T-helper 2 cell treated with Interferon-gamma antibody and Interleukin-4, amounts not matched to agents 5 μg/mL and 100 μg/mL, for 36 hours (primary cell): ENCODE measurements at places on chromosomes 5 and 9.

GRCh38 chr9:134814598-134815215, 65.9 kb upstream of the FCN2 start:
- no peak for DNase-seq

DNA sequence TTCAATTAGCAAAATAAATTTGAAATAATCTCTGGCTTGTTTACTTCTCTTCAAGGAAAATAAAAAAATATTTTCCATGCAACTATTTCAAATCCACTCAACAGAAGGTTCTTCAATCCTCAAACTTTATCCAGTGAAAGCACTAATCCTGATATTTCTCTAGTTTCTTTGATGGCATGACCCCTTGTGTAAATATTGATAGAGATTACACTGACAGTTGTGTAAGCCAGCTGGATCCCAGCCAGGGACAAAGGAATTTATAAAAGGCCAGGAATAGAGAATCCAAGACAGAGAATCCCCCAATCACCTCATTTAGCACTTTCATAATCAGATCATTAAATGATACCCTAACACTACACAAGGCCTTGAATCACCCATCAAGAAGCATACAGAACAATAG, 135.2 kb downstream of the GNA14 start:
- no peak for DNase-seq

DNA sequence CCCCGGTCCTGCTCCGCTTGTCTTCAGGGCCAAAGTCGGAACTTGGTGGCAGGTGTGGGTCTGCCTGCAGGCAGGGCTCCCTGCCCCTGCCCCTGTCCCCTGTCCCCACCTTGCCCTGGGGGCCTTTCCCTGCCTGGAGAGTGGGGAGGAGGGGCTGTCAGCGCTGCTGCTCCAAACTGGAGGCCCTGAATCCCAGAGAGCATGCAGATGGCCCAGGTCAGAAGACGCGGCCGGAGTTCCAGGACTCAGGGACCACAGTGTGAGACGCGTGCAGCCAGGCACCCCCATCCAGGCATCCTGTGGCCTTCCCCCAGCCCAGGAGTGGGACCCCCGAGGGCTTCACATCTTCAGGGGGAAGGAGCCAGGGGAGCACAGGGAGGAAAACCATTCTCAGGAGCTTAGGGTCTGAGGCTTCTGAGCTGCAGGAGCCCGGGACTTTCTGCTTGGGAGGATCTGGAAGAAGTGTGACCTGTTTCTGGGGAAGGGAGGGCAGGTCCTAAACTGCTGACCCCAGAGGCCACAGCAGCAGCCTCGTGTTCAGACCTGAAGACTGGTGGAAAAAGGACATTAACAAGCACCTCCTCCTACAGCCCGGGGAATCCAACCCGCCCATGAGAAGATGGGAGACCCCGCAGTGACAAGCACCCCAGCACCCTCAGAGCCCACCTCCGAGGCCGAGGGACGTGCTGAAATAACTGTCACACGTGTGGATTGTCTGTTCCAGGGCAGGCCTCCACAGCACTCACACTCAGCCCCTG, 38.0 kb downstream of the RASGEF1C start:
- DNase-seq, result no peak

DNA sequence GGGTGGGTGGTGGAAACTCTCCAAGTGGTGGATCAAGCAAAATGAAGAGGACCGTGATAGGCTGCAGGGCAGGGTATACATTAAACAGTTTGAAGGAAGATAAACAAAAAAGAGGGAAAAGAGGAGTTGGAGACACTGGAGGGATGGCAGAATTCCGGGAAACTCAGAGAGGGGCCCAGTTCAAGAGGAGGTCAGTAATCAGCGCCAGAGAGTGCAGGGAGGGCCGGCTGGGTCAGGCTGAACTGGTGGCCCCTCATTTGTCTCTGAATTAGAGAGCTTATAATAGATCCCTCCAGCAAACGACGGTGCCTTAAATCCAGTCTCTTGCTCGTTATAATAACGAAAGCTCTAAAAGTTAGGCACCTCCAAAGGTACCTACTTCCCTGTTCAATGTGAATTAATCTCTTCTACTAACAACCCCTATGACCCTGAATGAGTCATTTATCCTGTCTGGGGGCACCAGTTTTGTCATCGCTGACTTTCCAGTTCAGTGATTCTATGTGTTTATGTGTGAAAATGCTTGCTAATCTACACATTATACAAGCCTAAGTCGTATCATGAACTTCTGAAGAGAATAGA, 2.4 kb upstream of the ZSWIM6 start:
- DNase-seq, result peak; percentile 27

GRCh38 chr9:81320909-81321482, 368.4 kb downstream of the TLE1 start:
- no peak for DNase-seq

DNA sequence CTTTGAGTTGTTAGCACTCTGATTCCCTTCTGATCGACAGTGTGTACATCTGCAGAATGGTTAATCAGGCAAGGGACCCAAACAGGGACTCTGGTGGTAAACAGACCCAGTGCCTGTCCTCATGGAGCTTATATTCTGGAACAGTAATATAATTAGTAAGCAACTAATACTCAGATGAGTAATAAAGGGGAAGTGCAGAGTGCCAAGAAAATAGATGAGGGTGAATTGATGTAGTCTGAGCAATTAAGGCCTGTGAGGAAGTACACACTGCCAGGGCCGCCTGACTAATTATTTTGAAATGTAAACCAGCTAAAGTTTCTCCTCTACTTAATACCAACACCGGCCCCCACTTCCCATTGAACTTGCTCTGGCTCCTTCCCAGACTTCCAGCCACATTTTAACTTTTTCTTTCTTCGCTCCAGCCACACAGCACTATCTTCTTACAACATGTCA, 4.2 kb downstream of the DHX29 start:
- no peak for DNase-seq

DNA sequence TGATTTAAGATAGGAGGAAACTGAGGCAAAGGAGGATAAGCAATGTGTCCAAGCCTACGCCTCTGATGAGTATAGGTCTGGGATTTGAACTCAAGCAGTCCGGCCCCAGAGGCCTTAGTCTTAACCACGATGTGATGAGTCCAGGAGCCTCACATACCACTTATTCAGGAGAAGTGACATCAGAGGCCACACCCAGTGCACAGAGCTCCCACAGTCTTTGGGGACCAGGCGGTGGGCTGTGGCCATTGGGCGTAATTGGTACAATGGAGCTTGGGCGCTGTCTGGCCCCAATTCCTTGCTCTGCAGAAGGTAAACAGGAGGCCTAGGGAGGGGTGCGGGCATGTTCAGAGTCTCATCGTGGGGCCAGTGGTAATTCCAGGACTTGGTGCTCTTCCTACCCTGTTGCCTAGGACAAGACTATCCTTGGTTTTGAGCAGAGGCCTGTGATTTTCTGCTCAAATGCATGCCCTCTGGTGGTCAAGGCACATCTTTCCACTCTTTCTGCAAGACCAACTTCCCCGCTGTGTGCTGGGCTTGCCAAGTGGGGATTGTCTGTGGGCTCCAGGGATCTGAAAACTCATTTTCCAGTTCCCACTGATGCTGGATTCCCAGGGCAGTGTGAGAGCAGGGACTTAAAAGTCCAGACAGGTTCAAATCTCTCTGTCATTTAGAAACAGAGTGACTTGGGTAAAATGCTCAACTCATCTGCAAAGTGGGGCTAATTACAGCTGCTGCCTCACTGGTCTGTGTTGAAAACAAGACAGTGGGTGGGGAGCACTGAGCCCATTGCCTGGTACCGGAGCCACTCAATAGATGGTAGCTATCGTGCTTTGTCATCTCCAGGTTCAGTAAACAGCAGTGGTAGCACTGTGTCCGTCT, 15.8 kb downstream of the NDST1 start:
- DNase-seq, result no peak

DNA sequence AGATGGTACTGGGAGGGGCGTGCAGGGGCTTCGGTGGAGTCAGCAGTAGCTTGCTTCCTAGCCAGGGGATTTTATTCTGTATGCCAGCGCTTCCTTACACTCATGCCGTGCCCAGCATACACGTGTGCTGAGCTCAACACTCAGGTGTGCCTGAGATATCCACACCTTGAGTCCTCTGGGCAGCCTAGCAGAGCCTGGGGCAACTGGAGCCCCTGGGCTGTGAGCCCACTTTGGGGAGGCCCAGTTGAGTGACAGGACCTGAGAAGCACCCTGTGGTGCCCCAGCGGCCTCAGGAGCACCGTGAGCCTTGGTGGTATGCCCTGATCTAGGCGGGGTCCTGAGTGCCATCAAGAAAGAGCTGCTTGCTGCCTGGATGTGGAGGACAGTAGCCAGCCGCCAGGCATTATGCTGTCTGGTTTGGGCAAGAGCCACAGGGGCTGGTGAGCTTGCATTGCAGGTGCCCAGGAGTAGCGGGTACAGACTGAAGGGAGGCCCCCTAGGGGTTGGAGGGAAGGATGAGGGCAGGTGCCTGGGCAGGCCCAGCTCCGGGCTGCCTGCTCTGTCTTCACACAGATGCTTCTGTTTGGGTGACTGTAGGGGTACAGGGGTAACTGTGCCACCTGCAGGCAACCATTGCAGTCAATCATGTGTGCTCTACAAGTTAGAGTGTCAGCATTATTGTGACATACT, 42.9 kb downstream of the BNIP1 start:
- no peak for DNase-seq

DNA sequence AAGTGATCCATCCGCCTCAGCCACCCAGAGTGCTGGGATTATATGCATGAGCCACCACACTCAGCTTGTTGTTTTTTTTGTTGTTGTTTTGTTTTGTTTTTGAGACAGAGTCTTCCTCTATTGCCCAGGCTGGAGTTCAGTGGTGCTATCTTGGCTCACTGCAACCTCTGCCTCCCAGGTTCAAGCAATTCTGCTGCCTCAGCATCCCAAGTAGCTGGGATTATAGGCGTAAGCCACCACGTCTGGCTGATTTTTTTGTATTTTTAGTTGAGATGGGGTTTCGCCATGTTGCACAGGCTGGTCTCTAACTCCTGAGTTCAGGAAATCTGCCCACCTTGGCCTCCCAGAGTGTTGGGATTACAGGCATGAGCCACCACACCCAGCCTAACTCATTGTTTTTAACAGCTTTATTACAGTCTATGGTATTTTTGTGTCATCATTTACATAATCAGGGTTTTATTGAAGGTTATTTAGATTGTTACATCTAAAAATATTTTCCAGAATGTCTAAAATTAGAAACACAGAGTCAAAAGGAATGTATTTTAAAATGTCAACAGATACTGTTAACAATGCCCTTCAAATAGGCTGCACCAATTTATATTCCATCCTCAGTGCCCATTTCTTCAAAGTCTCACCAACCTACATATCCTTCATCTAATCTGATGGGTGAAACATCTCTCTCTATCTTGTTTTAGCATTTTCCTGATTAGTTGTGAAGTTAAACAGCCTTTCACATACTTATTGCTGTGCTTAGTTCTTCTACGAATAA, 18.6 kb downstream of the KIF3A start:
- DNase-seq, result no peak

GRCh38 chr5:17396247-17396646, 101.8 kb upstream of the TAF11L2 start:
- no peak for DNase-seq

DNA sequence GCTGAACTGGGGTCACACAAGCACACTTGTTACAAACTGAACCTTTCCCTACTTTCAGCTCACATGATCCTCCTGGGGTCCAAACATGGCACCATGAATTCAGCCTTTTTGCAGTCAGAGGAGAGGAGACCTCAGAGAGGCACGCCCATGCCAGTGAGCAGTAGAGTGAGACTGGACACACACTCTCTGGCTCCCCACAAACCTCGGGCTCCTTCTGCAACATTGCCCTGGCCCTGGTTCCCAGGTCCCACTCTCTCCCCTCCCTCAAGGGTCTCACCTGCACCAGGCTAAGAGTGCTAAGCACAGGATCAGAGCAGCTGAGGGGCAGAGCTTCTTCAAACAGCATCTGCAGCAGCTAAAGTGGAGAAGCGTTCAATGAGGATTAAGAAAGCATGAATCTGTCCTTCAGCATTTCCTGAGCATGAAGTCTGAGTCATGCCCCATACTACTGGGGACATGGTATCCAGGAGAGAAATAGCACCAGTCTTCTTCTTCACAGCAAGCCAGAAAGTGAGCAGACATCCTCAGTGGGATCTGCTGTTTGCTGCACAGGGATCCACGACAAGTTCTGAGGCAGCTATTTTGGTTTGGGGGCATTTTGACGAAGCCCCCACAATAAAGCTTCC, 27.2 kb downstream of the SLC35A4 start:
- no peak for DNase-seq

GRCh38 chr9:88161144-88161543, 22.9 kb upstream of the SPATA31C2 start:
- no peak for DNase-seq

- DNase-seq, result no peak
These were observed 3.3 kb upstream of the NINJ1 start for GRCh38 chr9:93137362-93137761.

GRCh38 chr9:135821733-135822373, 85.5 kb downstream of the CAMSAP1 start:
- no peak for DNase-seq

DNA sequence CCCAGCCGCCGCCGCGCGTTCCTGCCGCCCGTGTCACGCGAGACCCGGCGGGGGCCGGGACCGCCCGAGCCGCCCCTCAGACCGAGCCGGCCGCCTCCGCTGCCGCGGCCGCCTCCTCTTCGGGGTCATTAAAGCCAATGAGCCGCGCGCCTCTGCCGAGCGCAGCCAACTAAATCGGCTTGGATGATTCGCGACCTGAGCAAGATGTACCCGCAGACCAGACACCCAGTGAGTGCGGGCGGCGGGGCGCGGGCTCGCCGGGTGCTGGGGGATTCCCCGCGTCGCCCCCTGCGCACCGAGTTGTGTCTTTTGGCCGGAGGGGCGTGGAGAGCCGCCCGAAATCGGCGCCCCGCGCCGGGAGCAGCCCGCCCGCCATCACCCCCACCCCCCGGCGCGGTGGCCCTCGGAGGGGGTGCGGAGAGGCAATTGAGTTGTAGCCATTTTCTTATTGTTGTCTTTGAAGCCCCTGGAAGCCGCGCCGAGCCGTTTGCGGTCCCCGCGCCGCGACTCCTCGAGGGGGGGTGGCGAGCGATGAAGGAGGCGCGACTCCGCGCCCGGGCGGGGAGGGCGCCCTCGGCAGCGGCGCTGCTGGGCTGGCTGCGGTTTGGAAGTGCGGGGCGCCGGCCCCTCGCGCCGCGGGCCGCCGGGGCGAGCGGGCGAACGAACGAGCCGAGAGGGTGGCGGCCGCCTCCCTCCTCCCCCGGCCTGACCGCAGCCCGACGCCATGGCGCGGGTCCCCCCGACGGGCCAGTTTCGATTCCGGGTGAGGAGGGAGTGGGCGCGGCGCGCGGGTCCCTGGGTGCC, 1.0 kb downstream of the TLE4 start:
- DNase-seq, result peak; percentile 61

- no peak for DNase-seq
These were observed 553.8 kb downstream of the PTPRD start for GRCh38 chr9:10059044-10059443.

- DNase-seq, result no peak
These were observed 463.2 kb upstream of the KIF2A start for GRCh38 chr5:61842840-61843239.
